ENCODE measurements at places on chromosomes 13 and 19.

DNA sequence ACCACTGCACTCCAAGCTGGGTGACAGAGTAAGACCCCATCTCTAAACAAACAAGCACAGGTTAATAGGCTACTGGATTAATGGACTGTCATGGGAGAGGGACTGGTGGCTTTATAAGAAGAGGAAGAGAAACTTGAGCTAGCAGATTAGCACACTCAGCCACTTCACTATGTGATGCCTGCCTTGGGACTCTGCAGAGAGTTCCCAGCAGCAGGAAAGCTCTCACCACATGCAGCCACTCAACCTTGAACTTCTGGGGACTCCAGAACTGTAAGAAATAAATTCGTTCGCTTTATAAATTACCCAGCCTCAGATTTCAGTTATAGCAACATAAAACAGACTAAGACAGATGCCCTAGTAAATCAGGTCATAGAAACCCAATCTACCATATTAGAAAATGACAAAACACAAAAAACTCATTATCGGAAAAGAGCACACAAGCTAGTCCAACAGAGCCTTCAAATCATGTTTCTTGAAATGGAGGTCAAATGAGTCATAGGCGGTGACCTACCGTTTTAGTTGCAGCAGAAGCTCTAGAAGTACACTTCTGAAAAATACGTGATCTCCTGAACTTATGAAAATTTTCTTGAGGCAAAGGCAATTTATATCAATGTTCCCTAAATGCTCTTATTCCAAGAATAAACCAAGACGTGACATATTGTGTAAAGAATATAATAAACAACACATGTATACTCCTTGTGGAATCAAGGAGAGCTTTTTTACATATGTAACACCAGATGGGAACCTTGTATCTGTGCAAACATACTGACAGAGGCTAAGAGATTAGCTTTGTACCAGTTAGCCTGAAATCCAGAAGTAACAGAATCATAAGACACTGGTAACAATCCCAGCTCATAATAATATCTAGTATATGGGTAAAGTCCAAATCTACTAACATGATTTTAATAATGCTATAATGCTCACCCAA lies 340.9 kb upstream of the SGCG start:
- DNase-seq = no peak

GRCh38 chr13:75038393-75039113 lies 443.4 kb downstream of the TBC1D4 start:
- DNase-seq = no peak

- DNase-seq = no peak
These were observed 659 bp downstream of the GNA11 start for GRCh38 chr19:3094601-3095440.

- DNase-seq = peak; percentile 74
These were observed 9.7 kb upstream of the GIPC1 start for GRCh38 chr19:14505488-14506239.

- no peak for DNase-seq
These were observed 372.4 kb downstream of the SUCLA2 start for GRCh38 chr13:47628666-47629065.

DNA sequence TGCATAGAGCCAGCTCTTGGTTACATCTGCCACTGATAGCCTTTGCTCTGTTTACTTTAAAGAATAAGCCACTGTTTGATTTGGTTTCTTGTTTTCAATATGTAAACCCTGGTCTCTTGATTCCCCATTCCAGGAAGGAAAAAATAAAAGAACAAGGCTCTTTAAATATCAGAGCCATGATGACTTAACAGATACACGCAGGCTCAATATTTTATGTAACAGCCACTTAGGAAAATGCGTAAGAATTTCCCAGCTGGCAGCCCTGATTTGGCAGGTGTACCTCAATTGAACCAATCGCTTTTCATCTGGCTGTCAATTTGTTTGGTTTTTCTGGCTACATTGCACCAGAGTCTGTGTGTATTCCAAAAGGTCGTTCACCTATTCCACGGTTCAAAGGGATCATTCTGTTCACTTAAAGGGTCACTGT lies 65.6 kb downstream of the IRS2 start:
- DNase-seq = no peak

DNA sequence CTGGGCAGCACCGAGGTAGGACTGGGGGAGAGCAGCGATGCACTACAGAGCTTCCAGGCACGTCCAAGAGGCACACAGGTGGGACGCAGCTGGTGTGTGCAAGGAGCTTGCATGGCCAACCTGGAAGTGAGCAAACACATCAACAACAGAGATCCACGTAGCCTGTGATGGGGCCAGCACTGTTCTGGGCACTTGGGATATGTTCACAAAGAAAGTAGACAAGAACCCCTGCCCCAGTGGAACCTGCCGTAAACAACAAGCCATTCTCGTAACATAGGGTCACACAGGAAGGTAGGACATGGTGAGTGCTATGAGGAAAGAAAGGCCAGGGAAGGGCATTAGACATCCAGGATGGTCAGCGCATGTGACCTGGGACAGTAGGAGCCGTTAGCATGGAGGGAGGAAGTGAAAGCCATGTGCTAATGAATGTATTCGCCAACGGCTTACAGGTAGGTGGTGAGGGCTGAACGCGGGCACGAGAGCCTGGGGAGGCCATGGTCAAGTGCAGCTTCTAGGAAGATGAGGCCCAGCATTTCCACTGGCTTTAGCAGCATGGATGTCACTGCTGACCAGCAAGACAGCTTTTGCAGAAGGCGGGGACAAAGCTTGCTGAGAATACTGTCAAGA lies 105.5 kb downstream of the TEX26 start:
- DNase-seq = no peak

DNA sequence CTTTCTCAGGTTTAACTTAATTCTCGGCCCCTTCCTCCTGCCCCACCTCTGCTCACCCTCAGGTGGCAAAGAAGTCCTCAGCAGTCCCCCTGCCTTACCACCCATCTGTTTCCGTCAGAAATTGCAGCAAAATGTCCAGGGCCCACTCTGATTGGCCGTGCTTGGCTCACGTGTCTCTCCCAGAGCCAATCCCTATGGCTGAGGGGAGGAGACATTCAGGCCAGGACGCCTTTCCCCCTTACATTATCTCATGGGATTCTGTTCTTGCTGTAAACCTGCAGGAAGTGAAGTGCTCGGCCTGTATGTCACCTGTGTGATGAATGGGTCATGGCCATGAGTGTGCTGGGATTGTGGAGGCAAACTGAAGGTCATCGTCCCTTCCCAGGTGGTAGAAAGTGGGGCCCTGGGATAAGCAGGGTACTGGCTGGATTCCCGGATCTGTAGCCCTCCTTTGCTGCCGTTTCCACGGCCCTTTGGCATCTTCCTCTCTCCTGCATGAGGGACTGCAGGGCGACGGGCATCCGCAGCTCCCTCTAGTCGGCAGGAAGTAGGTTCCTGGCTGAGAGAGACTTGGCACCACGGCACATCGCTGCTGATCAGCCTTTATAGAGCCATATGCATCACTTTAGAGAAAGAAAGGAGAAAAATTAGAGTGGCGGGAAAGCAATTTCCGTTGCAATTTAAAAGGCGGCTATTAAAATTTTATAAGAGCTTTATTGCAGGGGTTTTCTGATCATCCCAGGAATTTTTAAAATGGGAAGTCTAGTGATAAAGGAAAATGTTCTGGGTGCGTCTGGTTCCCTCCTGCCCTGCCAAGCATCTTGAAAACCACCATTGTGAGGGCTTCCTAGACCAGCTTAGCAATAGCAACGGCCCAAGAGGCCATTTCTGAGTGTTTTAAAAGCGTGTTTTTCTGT lies 118.2 kb downstream of the SIPA1L3 start:
- no peak for DNase-seq

GRCh38 chr19:41529484-41530183 lies 46.3 kb upstream of the CEACAM21 start:
- no peak for DNase-seq

DNA sequence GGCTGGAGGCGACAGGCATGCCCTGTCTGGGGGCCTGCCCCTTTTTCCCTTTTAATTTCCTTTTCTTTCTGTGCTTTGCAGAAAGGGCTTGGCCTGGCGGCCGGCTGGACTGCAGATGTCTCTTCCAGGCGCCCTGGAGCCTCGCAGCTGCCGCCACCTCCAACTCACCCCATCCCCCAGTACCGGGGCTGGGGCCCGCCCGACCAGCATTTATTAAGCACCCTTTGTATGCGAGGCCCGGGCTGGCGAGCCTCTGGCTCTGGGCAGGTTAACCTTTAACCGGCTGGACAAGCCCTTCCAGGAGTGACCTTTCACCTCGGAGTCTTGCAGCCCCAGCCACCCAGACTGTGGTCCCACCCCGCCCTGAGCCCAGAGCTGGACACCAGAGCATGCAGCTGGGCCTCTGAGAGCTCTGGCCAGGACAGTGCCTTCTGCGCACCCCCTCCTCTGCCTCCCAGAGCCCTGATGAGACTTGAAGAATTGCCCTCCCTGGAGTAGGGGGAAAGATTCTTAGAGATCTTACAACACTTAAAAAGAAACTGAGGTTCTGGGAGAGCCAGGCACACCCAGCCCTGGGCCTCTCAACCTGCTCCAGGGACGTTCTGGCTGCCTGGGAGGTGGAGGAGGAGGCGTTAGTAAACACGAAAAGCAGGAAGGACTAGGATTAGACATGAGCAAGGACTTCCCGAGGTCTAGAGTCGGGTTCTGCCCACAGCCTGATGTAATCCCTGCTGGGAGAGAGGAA lies 1.1 kb upstream of the NR2F6 start:
- no peak for DNase-seq

DNA sequence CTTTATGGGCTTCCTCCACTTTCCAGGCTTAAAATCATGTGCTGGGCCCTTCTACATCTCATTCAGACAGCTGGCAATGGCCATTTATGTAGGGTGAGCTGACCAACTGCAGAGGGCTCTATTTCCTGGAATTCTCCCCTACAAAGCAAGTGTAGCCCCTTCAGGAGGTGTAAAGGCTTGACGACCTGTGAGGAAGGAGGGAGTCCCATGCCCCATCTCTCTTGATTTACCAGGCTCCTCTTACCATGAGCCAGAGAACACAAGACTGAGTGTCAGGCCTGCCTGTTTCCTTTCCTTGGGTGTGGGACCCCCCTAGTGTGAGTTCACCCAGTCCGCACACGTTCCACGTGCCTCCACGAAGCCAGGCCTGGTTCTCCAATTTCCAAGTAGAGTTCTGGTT lies 16.6 kb downstream of the ZNF536 start:
- DNase-seq = no peak
